NCI-H1417 treated with DMSO at 0.1 percent for 48 hours (cell line): ENCODE measurements at places on chromosomes 6 and 20.

DNA sequence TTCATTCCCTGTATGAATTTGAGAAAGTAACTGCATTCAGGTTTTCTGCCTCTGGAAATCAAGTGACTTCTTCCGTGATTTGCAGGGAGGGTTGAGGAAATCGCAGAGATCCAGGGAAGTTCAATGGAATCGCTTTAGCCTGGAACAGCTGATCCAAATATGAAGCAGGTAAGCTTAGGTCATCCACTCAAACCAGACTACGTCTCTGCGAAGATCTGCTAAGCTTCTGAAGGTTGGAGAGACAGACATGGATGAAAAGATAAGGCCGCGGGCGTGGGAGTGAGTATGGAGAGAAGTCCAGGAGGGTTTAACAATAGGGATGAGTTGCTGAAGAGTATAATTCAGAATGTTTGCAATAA, 34.2 kb upstream of the BTN3A2 start:
- no peak for DNase-seq

DNA sequence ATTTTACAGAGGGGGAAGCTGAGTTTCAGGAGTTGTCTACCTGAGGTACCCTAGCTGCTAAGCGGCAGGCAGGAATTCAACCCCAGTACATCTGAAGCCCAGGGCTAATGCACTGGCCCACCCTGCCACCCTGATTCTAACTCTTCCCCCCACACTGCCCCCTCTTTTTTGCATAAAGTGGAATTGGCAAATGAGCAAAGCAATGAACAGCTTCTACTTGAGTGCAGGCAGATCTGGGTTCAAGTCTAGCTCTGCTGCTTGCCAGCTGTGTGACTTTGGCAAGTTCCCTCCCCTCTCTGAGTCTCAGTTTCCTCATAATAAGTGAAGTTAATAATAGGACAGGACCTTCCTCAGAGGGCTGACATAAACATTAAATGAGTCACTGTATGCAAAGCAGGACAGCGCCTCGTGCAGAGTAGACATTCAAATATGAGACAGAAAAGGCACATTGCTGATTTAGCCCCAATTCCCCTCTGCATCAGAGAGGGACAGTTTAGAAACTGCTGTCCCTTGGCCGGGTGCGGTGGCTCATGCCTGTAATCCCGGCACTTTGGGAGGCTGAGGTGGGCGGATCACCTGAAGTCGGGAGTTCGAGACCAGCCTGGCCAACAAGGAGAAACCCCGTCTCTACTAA, 4.7 kb downstream of the ADA start:
- DNase-seq = no peak

DNA sequence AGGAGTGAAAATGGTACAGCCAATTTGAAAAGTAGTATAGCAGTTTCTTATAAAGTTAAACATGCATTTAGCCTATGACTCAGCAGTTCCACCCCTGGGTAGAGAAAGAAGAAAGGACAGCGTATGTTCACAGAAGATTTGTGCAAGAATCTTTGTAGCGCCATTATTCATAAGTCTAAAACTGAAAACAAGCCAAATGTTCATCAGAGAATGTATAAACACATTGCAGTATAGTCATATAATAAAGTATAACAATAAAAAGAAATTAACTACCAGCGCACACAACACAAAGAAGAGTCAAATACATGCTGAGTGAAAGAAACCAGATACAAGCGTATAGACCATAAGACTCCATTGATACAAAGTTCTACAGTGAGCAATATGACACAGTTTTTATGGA, 294.0 kb downstream of the SAMD5 start:
- no peak for DNase-seq

DNA sequence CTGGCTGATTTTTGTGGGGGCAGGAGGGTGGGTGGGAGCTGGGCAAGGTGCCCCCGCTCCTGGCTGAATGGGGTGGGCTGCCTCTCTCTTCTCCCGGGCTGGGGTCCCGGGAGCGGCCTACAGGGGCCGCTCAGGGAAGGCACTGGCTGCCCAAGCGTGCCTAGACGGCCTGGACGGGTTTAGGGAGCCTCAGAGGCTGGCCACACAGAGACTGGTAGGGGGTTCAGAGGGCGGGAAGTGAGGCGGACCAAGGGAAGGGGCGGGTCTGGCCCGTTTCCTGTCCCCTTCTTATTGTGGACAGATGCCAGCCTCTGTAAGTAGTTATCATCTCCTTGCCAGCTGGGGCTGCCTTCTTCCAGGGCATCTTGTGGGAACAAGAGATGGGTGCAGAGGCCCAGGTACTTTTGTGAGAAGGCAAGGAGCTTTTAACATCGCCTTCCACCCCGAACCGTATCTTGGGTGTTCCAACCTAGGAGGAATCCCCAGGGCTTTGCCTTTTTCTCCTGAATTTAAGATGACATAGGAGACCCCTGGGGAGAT, 437 bp downstream of the CD40 start:
- DNase-seq = no peak

GRCh38 chr20:58891086-58891717, 38.7 kb downstream of the GNAS start:
- no peak for DNase-seq

DNA sequence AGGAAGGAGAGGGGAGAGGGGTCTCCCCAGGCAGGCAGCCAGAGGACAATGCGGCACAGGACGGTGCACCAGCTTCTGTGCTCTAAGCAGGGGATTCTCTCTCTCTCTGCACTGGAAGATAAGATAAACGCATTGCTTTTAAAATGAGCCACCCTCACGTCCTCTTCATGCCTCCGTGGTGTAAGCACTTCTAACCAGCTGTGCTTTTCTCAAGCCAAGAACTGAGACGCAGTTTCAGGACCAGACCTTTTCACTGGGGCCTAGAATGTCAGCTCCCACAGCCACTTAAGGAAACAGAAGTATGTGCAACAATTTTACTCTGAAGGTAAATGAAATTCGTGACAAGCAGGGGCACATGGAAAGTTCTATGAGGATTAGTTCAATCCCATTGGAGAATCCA, 82.4 kb downstream of the PSMB1 start:
- no peak for DNase-seq

GRCh38 chr6:6629402-6629801, 40.9 kb downstream of the LY86 start:
- no peak for DNase-seq

GRCh38 chr6:153210083-153210482, 79.0 kb upstream of the RGS17 start:
- DNase-seq = no peak

DNA sequence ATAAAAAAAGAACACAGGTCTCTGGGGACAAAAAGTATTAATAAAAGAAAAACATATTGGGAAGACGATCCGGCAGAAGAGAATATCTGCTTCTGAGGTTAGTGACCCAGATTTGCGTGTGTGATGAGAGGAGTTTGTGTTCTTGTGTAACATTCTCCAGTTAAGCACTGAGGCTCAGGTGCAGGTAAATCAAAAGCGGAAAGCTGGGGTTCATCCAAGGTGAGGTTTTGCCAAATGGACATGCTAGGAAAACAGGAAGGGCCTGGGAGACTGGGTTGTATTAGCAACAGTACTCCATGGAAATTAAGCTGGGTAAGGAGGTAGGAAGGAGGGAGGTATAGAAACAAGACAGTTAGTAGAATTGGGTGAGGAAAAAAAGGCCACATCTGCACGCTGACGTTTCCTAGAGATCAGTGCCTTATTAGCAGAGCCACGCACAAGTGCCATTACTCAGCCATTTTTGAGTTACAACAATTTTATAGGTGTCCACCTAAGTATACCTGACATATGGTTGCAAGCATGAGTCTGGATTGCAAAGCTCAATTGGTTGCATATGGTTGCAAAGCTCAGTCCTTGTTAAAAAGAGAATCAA, 139.6 kb downstream of the ZMYND8 start:
- no peak for DNase-seq
